ENCODE measurements at places on chromosomes 6 and 20. TPM values are rescaled to one million over a fixed set of nuclear protein-coding genes. Genes with fewer than 3 reads are reported as not detected.

PRPH2 gene
- total RNA-seq, result not detected

MEP1A gene
- total RNA-seq, result not detected

FKBP1A gene
- total RNA-seq, result 498 TPM

BMP2 gene
- total RNA-seq, result 0.58 TPM

All from A549 treated with DMSO at 1 μM for 4 hours (cell line).